Activated CD8-positive, alpha-beta T cell treated with anti-CD3 and anti-CD28 coated beads for 36 hours (primary cell): ENCODE measurements at places on chromosomes 4 and X.

- no peak for DNase-seq
Measured at GRCh38 chr4:42608551-42608950, 48.4 kb downstream of the ATP8A1 start.

GRCh38 chr4:25144870-25145481, 15.3 kb downstream of the SEPSECS start:
- no peak for DNase-seq

GRCh38 chr4:125315576-125316400, 1.0 kb downstream of the FAT4 start:
- peak; percentile 10 for DNase-seq

GRCh38 chr4:111453216-111453615, 692.0 kb upstream of the FAM241A start:
- no peak for DNase-seq

DNA sequence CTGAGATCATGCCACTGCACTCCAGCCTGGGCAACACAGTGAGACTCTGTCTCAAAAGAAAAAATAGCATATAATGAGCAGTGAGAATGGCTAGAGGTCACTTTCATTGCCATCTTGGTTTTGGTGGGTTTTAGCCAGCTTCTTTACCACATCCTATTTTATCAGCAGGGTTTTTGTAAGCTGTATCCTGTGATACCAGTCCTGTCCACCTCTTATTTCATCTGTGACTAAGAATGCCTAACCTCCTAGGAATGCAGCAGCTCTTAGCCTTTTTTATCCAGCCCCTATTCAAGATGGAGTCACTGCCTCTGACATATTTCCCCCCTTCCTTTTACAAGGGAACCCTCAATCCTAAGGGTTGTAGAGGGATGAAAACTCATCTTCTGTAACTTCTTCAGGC, 26.1 kb upstream of the IGFBP7 start:
- no peak for DNase-seq

DNA sequence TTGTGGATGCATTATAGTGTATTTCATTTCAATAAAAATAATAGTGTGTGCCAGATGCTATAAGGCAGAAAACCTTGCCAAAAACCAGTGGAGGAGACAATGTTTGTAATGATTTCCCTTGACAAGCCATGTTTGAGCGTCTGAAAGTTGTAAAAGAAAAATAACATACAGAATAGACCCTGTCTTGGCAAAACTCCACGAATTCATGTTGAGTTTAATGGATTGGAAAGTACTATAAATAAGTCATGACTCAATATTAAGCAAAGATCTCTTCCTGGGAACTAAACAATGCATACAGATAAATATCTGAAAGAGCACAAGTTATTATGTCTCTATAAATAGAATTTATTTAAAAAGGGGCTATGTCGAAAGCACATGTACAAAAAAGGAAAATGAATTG, 543.5 kb downstream of the GABRG1 start:
- no peak for DNase-seq

- DNase-seq = no peak
Measured at GRCh38 chrX:118566359-118566758, 70.7 kb downstream of the DOCK11 start.

DNA sequence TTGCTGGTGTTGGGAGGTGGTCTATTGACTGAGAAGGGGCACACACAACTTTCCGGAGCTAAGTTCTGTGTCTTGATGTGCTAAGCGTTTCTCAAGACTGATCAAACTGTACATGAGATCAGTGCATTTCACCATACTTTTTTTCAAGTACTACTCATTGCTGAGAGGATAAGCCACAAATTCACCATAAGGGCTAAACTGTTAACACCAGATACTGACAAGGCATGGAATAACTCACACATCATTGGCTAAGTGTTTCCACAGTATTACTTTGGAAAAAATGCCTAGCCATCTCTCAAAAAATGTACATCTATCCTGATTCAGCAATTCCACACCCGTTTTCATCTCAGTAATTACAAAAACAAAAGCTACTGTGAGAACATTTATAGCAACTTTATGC, 13.0 kb downstream of the RBMX start:
- no peak for DNase-seq

GRCh38 chrX:85977218-85977617, 70.1 kb downstream of the CHM start:
- no peak for DNase-seq

- no peak for DNase-seq
Measured at GRCh38 chrX:13845721-13846378, 29.0 kb upstream of the GPM6B start.

DNA sequence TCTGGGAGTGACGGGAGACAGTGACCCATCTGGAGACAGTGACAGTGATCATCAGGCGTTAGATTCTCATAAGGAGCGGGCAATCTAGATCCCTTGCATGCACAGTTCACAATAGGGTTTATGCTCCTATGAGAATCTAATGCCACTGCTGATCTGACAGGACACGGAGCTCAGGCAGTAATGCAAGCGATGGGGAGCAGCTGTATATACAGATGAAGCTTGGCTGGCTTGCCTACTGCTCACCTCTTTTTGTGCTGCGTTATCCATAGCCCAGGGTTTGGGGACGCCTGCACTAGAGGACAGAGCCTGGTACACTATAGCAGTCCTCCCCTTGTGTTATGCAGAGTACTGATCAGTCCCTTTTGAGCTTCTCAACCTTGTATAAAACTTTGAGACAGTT, 23.5 kb downstream of the NFKB1 start:
- no peak for DNase-seq

- no peak for DNase-seq
Measured at GRCh38 chrX:137549851-137550664, 15.9 kb upstream of the ZIC3 start.

DNA sequence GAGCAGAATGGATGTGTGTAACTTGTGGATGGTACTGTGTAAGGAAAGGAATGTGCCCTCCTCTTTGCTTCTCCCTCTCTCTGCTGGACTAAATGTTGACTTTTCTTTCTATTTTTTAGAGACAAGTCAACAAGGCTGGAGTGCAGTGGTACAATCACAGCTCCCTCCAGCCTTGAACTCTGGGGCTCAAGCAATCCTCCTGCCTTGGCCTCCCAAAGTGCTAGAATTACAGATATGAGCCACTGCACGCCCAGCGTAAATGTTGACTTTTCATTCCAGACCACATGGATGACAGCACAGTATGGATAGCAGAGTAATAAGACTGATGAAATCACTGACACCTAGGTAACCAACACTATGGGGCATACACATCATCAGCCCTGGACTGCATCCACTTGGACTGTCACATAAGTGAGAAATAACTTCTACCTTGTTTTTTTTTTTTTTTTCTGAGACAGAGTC, 5.1 kb upstream of the RPS3A start:
- no peak for DNase-seq

DNA sequence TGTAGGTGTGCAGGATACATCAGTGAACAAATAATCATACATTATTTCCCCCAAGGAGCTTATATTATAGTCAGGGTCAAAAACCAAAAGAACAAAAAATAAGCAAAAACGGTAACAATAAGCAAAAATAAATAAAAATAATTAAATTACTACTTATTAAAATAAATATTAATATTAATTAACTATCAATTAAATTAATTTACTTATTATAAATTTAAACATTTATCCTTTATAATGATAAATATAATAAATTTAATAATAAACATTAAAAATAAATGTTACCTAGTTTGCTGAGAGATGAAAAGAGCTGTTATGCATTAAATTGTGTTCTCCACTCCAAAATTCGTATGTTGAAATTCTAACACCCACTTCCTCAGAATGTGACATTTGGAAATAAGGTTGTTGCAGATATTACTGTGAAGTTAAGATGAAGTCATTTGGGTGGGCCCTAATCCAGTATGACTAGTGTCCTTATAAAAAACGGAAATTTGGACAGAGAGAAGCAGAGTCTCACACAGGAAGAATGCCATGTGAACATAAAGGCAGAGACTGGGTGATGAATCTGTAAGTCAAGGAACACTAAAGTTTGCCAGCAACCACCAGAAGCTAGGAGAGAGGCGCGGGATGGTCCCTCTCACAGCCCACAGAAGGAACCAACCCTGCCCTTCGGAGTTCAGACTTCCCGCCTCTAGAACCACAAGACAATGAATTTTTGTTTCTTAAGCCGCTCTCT, 67.2 kb upstream of the IBSP start:
- DNase-seq = no peak

GRCh38 chr4:20256381-20256881, 4.7 kb downstream of the SLIT2 start:
- no peak for DNase-seq

DNA sequence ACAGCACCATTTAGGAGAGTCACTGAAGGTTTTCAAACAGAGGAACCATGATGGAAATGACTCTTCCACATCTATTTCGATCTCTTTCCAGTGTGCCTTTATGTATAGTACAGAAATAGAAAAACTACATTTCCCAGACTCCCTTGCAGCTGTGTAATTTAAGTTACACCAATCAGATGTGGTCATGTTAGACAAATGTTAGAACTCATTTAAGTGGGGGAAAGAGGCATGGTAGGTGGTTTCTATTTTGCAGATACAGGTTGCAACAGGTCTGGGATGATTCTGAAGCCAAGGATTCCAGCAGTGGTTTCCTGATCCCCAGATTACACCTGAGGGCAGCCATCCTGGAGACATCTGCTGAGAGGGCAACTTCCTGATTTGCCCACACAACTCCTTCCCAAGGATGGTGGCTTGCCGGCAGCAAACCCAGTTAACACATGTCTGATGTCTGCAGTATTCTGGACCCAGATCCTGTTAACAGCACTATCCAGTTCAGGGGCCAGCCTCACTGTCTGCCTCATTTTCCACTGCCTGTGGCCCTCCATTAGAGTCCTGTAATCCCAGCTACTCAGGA, 38.7 kb upstream of the PDK3 start:
- no peak for DNase-seq

DNA sequence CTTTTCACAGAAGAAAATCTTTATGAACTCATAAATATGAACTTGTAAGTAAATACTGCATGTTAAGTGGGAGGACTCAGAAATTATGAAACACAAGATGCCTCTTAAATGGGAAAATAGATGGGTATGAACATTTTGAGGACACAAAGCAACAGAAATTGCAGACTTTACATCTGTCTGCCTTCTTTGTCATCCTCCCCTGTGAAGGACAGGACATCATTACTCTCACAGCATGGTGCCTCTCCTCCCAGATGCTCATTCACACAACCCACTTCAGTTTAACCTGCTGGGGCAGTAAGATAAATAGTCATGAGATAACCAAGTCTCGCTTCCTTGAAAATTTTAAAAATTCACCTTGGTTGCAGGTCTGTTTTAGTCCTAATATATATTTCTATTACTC, 144.5 kb downstream of the APBB2 start:
- DNase-seq = no peak

DNA sequence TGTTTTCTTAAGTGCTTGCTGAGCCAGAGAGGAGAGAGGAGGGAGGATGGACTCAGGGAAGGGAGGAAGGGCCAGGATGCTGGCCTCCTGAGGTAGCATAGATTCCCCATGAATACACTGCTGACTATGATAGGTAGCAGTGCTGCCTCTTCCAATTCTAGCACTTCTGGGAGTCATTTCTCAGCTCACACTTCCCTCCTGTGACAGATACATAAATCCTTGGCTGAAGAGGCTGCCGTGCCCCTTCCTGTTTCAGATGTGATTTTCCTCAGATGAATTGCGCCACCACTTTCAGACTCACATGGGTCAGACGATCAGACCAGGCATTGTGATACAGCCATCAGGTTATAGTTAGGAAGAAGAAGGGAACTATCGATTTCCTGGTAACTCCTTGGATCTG, 22.4 kb downstream of the TSC22D3 start:
- no peak for DNase-seq

GRCh38 chr4:55635741-55636655, at the start of gene NMU:
Gene NMU, minus strand, starts transcription at chr4:55636298. Its CDS starts 106 bp downstream, at chr4:55636192.
- peak; percentile 68 for DNase-seq

- peak; percentile 78 for DNase-seq
Measured at GRCh38 chrX:10106806-10107205, 50.0 kb upstream of the CLCN4 start.

DNA sequence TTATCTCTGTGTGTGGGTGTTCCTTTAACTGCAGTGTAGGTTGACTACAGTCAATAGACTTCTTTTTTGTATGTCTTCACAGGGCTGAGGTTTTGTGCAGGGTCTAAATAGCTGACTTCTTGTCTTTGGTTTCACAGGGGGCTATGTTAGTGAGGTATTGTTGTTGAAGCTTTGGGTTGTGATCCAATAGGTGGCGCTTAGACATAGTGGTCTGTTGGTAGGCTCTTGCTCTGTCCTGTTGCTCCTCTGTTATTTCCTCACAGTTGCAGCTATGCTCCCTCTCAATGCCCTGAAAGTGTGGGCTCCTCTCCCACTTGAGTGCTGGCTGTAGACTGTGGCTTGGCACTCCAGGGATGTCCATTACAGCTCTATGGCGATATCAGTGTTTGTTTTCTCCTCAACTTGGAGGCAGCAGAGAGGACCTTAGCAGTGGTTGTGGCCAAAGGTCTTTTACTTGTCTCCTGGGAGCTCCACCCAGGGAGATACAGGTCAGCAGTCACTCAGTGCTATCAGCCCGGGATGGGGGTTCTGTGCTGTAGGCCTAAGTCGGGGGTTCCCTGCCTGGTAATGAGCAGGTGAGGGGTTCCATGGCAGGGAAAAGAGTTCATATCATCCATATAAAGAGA, 14.0 kb downstream of the POF1B start:
- DNase-seq = no peak

DNA sequence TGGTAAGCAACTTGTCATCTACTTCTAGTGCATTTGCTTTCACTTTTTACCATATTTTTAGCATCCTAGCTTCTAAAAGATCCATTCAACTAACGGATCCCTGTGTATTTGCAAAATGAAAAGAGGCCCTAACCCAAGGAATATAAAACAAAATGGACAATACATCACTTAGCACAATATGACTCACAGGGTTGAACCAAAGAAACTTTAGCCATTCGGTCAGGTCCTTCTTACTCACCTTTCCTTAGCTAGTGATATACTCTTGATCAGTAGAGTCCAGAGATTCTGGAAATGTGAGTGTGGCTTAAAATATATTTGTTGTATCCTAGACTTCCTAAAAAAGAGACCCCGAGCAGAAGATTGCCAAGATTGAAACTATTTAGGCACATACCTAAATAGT, 19.5 kb downstream of the TMPRSS11E start:
- DNase-seq = no peak

DNA sequence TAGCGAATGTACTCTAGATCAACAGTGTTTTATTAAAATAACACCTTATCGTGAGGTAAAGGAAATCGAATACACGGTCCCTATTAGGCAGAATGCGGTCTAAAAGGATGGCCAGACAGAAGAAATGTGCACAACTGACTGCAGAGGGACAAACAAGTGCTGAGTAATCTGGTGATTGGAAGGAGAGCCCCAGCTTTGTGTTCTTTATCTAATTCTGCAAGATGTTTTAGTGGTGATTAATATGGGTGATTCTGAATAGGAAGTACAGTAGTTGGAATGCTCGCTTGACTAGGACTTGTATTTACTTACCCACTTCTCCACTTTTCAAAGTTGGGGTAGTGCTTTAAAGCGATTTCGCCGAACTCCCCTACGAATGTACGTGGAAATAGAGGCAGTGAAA, 1.2 kb downstream of the WDR44 start:
- peak; percentile 4 for DNase-seq
